ENCODE measurements at places on chromosomes 5 and 9. TPM values are rescaled to one million over a fixed set of nuclear protein-coding genes. Genes with fewer than 3 reads are reported as not detected.

GRCh38 chr9:124342776-124343485, 72.3 kb downstream of the PSMB7 start:
- no peaks in the 10 kb centered on the region for H3K4me1 ChIP-seq
- no peak overlapping the region for H3K27ac ChIP-seq
- no peak for DNase-seq

FOXD4 gene
- not detected for total RNA-seq

FREM1 gene
- not detected for total RNA-seq

- no peak overlapping the region for H3K4me3 ChIP-seq
- no peak overlapping the region for H3K27ac ChIP-seq
- no peaks in the 10 kb centered on the region for H3K36me3 ChIP-seq
- no peak for DNase-seq
Observed at GRCh38 chr9:89764217-89764616, 159.4 kb downstream of the GADD45G start.

DNA sequence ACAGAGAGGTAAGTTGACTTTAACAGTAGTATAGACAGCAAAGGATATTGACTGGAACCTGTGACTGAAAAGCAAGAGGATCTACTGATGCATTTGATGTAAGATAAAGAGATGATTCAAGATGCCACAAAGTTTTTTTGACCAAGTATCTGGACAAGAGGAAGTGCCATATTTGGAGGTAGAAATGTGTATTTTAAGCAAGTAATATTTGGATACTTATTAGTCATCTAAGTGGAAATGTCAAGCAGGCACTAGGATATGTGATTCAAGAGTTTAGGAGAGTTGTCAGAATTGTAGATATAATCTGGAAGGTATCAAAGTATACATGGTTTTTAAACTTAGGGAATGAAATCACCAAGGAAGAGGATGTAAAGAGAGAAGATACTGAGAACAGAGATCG, 686.1 kb upstream of the CHD1 start:
- H3K27me3 ChIP-seq, result no peaks in the 10 kb centered on the region
- H3K4me1 ChIP-seq, result no peaks in the 10 kb centered on the region
- no peak overlapping the region for H3K4me3 ChIP-seq
- no peaks in the 10 kb centered on the region for H3K36me3 ChIP-seq
- no peak for DNase-seq

GRCh38 chr5:169127431-169127830, 173.5 kb downstream of the SLIT3 start:
- H3K4me1 ChIP-seq, result no peaks in the 10 kb centered on the region
- H3K36me3 ChIP-seq, result no peaks in the 10 kb centered on the region
- H3K4me3 ChIP-seq, result no peak overlapping the region
- no peaks in the 10 kb centered on the region for H3K27me3 ChIP-seq

FGF1 gene
- total RNA-seq, result not detected

DNA sequence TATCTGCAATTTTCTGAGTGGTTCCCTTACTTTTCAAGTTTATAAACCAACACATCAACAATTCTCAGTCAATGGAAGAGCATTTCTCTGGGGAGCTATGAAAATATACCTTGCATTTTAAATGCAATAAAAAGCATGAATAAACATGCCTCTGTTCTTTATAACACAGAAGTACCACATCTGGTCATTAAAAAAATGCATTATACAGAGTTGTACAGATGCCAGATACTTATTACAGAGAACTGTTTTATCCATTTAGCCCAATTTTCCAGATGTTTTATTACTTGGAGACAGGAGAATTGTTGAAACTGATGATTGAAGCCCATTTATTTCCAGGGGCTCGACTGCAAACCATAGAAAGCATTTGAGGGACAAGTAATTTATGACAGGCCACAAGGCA, 19.2 kb upstream of the HEXB start:
- no peaks in the 10 kb centered on the region for H3K36me3 ChIP-seq
- H3K4me1 ChIP-seq, result no peaks in the 10 kb centered on the region
- no peak for DNase-seq
- H3K4me3 ChIP-seq, result no peak overlapping the region

FAM221B gene
- total RNA-seq, result not detected

GRCh38 chr9:125789196-125789595, 42.0 kb downstream of the PBX3 start:
- DNase-seq, result peak; percentile 6
- H3K4me1 ChIP-seq, result no peaks in the 10 kb centered on the region

DNA sequence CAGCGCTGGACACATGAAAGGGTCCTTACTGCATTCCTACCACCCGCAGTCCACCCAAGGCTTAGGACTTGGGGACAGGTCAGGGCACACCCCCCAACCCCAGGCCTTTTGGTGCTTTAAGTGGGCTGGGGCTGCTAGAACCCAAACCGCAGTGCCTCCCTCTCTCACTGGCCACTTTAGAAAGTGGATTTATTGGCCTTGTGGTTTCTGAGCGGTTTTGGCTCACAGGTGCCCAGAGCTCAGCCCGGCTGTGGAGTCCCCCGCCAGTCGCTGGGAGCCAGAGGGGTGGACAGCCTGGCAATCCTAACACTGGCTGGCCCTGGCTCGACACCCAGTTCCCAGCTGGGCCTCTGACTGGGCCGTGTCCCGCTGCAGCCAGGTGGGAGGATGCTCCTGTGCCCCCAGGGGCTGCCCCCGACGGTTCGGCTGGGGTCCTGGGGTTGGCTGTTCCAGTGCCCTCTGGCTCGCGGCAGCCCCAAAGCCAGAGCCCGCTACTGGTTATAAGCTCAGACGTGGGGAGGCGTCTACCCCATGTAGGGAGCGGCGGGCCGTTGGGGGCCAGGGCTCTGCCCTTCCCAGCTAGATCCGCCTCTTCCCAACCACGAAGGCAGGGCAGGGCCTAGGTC, 65.2 kb upstream of the RNU6ATAC start:
- H3K4me3 ChIP-seq, result no peak overlapping the region
- H3K27me3 ChIP-seq, result no peaks in the 10 kb centered on the region
- no peak for DNase-seq
- H3K27ac ChIP-seq, result no peak overlapping the region

C7 gene
- total RNA-seq, result not detected

- no peak within 1 kb of the TSS for H3K27ac ChIP-seq
- peaks cover 54% of the 10 kb centered on the region for H3K27me3 ChIP-seq
- H3K4me3 ChIP-seq, result peak within 1 kb of the TSS; percentile 13
- no peaks in the 10 kb centered on the region for H3K36me3 ChIP-seq
- DNase-seq, result no peak
Observed at GRCh38 chr5:83471405-83472212, at the start of gene VCAN. Gene VCAN (plus strand): TSS chr5:83471744. CDS start chr5:83483519, 11,775 bp downstream.

DNA sequence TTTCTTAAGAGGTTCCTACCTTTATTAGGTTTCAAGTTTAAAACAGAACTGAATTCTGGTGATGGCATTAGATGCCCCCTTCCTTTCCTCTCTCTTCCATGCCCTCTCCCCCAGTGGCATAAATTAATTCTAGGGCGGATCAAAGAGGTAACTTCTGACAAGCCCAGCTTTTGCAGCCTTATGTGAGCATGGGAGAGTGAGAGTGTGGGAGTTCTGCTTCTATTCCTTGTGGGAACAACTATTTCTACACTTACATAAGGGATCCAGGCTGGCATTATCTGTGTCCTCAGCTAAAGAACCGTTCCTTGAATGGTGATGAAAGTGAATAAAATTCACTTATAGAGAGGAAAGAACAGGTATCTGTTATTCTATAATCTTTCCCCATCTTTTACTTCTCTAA, 437.6 kb downstream of the KIF4B start:
- H3K36me3 ChIP-seq, result no peaks in the 10 kb centered on the region
- H3K27ac ChIP-seq, result no peak overlapping the region
- no peak for DNase-seq
- H3K27me3 ChIP-seq, result no peaks in the 10 kb centered on the region
- H3K4me3 ChIP-seq, result no peak overlapping the region

DNA sequence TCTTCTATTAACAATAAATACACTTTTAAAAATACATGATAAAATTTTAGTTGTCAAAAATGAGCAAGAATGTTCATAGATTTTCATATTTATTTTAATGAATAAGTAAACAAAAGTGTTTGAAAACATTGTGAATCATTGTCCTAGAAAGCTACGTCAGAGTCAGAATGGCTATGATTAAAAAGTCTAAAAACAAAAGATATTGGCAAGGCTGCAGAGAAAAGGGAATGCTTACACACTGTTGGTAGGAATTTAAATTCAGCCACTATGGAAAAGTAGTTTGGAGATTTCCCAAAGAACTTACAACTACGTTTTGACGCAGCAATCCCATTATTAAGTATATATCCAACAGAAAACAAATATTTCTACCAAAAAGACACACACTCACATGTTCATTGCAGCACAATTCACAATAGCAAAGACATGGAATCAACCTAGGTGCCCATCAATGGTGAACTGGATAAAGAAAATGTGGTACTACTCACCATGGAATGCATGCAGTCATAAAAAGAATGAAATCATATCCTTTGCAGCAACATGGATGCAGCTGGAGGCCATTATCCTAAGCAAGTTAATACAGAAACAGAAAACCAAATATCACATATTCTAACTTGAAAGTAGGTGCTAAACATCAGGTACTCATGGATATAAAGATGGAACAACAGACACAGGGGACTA, 49.2 kb upstream of the FBXL17 start:
- DNase-seq, result no peak
- H3K4me1 ChIP-seq, result no peaks in the 10 kb centered on the region
- no peak overlapping the region for H3K27ac ChIP-seq
- H3K4me3 ChIP-seq, result no peak overlapping the region
- H3K36me3 ChIP-seq, result no peaks in the 10 kb centered on the region
- no peaks in the 10 kb centered on the region for H3K27me3 ChIP-seq

GRCh38 chr5:36232533-36232932, 9.2 kb downstream of the NADK2 start:
- no peaks in the 10 kb centered on the region for H3K4me1 ChIP-seq
- no peaks in the 10 kb centered on the region for H3K36me3 ChIP-seq

DNA sequence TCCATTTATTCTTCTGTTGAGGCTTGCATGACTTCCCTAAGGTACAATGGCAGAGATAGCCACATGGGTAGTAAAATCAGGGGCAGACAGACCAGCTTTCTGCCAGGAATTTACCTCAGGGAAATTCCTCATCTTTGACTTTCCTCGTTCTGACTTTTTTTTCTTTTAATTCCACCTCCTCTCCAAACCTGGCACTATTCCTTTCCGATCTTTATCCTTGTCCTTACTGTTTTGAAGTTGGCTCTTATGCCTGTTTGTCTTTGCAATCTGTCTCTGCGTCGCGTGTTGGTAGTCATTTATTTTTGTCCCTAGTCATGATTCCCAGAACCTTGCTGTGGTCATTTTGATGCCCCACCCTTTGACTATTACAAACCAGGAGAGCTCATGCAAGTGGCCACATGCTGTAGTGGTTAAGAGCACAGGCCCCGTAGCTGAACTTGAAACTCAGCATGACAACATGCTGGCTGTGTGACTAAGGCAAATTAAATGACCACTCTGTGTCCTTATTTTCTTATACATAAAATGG, 19.0 kb downstream of the TMC1 start:
- no peaks in the 10 kb centered on the region for H3K4me1 ChIP-seq
- no peaks in the 10 kb centered on the region for H3K36me3 ChIP-seq
- H3K27me3 ChIP-seq, result no peaks in the 10 kb centered on the region
- no peak overlapping the region for H3K27ac ChIP-seq

CCDC187 gene
- total RNA-seq, result not detected

GRCh38 chr5:43993634-43994351, 390.8 kb downstream of the NNT start:
- no peaks in the 10 kb centered on the region for H3K36me3 ChIP-seq
- no peak overlapping the region for H3K27ac ChIP-seq
- DNase-seq, result no peak
- H3K4me3 ChIP-seq, result no peak overlapping the region
- no peaks in the 10 kb centered on the region for H3K27me3 ChIP-seq

- H3K4me3 ChIP-seq, result no peak overlapping the region
Observed at GRCh38 chr9:33894316-33894715, 77.4 kb downstream of the UBE2R2 start.
